CD4-positive, alpha-beta T cell treated with Interferon alpha-2 for 1 hour (primary cell): ENCODE measurements at places on chromosomes 7 and 10.

DNA sequence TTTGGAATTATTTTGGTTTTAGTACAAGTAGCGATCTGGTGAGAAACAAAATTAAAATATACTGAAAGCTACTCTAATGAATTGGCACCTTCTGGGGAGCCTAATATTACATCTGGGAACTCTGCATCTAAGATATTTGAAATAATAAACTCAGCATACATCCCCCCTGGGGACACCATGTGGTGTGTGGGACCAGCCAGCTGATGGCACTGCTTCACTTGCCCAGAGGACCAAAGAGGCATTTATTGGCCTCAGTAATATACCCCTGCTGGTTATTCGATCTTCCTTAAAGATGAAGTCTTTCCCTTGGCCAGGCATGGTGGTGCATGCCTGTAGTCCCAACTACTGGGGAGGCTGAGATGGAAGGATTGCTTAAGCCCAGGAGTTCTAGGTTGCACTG, 195.1 kb upstream of the AUTS2 start:
- DNase-seq = no peak

DNA sequence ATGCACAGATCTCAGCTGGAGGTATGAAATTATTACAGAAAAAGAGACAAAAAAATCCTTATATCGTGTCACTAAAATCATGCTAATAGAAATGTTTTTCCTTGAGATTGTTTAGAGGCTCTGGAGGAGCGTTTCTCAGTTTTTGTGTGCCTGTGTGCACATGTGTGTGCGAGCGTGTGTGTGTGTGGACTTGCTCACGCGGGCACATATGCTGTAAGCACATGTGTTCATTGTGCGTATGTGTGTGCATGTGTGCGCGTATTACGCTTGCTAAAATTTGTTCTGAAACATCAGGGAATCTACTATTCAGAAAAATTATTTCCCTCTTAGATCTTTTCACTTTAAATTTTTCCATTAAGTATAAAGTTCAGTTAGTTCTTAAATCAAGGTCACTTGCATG, 1111.2 kb downstream of the NRG3 start:
- DNase-seq = no peak

DNA sequence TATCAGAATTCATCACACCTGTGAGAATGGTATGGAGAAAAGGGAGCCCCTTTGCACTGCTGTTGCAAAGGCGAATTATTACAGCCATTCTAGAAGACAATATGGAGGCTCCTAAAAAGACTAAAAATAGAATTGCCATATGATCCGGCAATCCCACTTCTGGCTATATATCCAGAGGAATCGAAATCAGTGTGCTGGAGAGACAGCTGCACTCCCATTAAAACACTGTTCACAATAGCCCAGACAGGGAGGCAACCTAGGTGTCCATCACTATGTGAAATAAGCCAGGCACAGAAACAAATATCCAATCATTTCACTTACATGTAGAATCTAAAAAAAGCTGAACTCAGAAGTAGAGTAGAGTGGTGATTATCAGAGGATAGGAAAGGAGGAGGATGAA, 26.0 kb upstream of the GJD4 start:
- DNase-seq = no peak

DNA sequence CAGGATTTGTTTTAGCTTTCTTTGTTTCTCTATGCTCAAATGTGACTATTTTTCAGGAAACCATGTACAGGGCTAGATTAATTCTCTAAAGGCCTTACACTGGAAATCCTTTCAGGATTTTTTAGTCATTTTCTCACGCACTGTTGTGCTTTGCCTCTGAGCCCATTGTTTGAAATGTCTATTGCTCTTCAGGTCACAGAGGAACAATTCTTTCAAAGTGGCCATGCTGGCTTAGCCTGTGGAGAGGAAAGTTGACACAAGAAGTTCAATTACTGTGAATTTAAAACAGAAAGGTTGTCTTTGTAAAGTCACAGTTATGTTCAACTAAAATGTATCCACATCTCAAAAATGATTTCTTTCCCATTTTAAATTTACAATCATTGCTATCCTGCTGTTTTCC, 1071.7 kb upstream of the POT1 start:
- DNase-seq = no peak

DNA sequence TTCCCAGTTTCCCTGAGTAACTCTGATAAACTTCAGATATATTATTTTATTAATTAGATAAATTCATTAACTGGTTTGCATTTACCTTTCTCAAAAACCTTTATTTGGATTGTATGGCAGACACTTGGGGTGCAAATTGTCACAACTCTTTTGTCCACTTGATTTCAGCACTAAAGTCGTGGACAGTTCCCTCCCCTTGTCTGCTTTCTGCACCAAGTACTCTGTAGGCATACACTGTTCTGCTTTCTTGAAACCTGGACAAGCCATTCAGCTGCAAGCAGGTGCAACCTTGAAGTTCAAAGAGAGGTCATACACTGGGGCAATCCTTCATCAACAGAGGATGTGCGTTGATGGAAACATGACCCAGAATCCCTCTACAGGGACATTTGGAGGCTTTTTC, 162.9 kb downstream of the ARL5B start:
- no peak for DNase-seq

GRCh38 chr7:112233048-112233697, 26.7 kb downstream of the ZNF277 start:
- DNase-seq = no peak

GRCh38 chr10:47354165-47354564, 6.0 kb downstream of the RBP3 start:
- DNase-seq = no peak

DNA sequence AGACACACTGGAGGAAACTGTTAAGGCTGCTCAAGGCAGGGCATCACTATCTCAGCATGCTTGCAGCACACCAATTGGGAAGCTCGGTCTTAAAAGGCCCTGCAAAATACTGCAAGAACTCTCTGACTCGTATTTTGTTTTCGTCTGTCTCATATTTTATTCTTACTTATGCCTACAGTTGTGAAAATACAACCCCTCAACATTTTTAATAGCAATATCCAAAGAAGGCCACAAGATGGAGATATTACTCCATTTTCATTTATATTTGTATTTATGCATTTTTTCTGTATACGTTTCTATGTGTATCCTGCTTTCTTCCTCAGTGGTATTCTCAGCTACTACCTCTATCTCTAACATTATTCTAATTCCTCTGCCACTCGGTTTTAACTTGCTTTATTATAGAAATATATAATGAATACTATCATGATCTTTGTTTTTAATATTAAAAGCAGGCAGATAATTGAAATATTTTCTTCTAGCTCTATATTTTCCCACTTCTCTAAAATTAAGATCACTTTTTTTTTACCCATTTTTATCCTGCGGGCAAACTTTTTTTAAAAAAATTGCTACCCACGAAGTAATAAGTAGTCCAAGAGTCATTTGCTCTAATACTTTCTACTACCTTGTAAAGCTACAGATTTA, 10.0 kb downstream of the DNAJC1 start:
- DNase-seq = no peak

DNA sequence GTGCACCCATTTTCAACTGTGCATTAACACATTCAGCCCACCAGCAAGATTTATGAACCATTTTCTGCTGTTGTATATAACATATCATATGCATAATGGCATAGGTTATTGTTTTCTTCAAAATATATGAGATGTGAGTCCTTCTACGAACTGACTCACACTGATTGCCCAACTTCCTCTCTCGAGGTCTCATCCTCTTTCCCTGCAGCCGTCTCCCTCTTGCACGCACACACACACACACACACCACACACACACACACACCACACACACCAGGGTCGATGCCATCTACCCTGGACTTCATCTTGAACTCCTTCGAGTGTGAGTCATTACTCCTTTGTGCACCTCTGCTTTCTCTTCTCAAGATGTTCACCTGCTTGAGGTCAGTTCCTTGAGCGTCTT, 36.7 kb downstream of the EGFR start:
- DNase-seq = no peak

GRCh38 chr10:75739414-75740143, 308.2 kb downstream of the LRMDA start:
- DNase-seq = no peak

DNA sequence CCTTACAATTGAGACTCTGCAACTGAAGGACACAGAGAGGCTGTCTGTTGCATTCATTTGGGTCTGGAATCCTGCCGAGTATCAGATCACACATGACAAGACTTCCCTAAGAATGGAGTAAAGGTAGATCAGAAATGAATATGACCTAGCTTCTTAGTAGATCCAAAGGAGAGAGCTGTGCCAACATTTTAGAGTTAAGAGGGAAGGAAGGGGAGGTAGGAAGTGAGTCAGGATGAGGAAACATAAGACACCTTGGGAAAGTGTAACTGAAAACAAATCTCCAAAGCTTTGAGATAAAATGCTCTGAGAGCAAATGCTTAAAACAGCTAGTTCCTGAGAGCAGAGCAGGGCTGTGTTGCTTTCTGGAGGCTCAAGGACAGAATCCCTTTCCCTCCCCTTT, 6.1 kb upstream of the SLC25A13 start:
- no peak for DNase-seq

DNA sequence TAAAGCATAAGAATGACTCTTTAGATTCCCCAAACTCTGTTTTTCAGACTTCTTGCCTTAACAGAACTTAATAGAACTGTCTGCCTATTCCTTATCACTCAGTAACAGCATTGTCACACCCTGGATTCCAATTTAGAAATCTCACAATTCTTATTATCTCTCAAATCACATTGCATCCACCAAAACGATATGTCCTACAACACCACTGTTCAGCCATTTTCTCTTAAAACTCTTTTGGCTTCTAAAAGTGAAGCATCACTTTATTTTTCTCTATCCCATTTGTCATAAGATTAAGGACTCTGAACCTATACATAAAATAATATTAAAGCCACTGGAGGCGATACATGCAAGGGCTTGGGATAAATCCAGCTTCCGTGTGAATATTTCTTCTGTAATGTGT, 1.2 kb upstream of the CPED1 start:
- DNase-seq = no peak

GRCh38 chr7:27173956-27174873, at the start of gene HOXA10:
HOXA10 (minus strand) TSS chr7:27174320; CDS start chr7:27174306, 14 bp downstream.
- no peak for DNase-seq

GRCh38 chr7:143811-144453, 48.4 kb upstream of the FAM20C start:
- DNase-seq = no peak

DNA sequence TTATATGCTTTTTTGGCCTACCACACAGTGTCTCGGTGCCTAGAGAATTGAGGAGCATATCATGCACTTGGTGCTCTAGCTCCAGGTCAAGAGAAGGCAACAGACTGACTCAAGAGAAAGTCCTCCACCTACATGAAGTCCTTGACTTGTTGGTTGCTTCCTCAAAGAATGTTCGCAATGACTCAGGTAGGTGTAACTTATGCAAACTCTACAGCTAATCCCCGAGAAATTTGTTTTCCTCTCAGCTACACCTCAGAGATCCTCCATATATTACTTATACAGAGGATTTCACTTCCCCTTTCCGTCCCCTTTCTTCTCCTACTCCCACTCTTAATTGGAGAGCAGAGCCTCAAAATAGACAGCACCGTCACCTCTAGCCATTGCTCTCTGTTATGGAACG, 1013.1 kb downstream of the KCNMA1 start:
- DNase-seq = no peak
